ENCODE measurements at places on chromosomes 3 and 15.

- DNase-seq, result no peak
Observed at GRCh38 chr15:82768414-82769054, 37.3 kb downstream of the FSD2 start.

DNA sequence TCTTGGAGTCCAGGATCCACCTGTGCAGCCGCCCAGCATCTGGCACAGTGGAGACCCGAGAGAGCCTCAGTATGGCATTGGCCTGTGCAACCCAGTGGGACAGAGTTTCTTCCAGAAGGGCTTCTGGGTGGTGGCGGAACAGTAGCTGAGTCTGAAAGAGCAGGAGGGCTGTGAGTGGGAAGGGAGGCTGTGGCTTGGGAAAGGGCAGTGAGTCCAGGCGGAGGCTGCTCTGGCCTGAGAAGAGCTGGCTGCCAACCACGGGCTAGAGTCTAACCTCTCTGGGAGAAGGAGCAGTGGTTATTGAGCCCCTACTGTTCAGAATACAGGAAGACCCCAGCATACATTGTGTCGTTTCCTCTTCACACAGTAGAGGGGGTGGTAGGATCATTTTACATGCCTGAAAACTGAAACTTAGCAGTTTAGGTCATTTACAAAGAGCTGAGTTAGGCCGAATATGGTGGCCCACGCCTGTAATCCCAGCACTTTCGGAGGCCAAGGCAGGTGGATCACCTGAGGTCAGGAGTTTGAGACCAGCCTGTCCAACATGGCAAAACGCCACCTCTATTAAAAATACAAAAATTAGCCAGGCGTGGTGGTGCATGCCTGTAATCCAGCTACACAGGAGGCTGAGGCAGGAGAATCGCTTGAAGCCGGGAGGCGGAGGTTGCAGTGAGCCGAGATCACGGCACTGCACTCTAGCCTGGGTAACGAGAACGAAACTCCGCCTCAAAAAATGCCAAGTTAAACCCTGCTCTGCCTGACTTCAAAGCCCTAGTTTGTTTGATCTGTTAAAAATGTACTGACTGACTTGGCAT lies 3.2 kb downstream of the AEN start:
- DNase-seq, result no peak

DNA sequence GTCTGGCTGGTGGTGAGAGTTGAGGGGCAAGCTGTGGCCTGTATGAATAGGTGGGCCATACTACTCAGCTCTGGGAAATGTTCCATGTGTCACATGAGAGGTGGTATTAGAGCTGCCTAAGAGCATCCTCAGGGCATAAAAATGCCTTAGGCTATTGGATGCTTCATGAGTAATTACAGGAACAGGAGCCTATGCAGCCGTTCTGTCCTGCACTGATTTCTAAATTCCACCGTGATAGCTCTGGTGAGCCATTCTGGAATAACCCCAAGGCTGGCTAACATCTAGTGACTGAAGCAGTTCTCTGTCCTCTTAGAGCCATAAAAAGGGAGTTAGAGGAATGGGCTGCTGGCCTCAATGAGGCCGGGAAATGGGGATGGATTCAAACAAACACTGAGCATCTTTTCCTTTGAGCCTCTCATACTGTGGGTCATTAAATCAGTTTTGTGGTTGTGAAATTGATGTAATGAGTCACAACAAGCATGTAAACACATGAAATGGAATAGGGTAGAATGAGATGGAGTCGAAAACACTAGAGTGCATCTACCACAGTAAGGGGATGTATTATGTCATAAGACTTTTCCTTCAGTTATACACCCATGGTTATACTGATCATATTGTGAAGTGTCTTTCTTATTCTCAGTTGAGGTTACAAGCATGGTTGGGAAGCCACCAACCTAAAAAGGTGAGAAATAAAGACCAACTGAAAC lies 41.0 kb downstream of the DGKG start:
- DNase-seq, result no peak

DNA sequence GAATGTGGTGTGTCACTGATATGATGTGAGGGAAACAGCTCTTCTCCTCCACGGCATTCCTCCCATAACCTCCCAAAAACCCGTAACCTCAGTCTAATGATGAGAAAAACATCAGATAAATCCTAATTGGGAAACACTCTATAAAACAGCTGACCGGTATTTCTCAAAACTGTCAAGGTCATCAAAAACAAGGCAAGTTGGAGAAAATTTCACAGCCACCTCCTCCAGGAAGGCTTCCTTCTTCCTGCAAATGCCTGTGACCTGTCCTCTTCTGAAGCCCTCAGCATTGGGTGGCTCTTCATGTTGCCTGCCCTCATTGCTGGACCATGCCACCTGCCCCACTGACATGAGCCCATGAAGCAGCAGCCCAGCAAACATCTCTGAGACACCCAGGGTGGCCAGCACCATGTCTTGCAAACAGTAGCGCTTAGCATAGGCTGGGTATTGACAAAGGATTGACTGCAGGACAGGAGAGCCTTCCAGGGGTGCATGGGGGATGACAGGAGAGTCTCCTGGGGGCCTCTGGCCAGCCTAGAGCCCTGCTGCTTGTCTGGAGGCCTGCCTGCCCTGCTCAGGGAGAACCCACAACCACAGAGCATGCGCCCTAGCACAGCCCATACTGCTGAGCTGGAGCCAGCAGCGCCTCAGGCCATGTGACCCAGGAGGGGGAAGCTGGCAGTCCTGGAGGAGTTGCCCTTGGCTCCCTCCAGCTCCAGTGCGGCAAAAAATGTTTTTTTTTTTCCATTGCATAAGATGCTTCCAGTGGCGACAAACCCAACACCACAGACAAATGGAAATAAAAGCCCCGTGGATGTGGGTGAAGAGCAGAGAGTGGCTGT lies 49.7 kb downstream of the XXYLT1 start:
- DNase-seq, result peak; percentile 41

GRCh38 chr3:59408047-59408624 lies 358.3 kb upstream of the CFAP20DC start:
- no peak for DNase-seq

GRCh38 chr15:90181776-90182175 lies 19.4 kb upstream of the SEMA4B start:
- no peak for DNase-seq

GRCh38 chr15:35062738-35063099 lies 22.4 kb downstream of the NANOGP8 start:
- no peak for DNase-seq

DNA sequence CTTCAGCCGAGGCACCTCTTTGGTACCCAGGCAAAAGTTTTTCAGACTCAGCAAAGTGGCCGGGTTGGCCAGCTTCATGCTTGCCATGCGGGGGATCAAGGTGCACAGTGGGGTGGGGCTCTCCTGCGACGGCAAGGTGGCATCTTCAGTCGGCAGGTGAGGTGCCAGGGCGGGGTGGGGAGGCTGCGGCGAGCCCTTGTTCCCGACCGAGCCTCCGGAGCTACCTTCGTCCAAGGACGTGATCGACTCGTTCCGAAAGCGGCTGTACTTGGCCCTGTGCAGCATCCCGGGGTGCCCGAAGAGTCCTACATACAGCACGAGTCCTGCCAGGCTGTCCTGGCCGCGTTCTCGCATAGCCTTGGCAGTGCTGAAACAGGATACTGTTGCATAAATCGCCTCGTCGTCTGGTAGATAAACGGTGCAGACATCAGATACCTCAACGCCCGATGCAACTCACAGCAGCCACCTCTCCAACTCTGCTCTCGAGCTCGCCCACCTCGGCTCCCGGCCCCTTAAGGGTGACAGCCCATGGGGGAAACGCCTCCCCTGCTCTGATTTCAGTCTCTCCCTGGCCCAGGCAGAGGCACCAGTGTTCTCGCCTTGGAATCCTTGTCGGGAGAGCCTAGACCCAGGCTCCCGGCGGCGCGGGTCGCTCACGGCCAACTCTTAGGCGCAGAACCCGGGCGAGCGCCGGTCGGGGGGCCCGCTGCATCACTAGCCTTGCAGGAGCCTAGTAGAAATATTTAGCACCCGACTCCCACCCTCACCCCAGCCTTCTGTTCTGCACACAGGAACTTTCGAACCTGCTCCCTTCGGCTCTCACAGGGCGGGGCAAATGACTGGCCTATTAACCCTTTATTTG lies 826 bp downstream of the SHC4 start:
- no peak for DNase-seq

All from inflammatory macrophage treated with lipopolysaccharide for 1 hour (primary cell).